Eye (tissue), 1 donor: ENCODE measurements at places on chromosomes 2 and 18.

DNA sequence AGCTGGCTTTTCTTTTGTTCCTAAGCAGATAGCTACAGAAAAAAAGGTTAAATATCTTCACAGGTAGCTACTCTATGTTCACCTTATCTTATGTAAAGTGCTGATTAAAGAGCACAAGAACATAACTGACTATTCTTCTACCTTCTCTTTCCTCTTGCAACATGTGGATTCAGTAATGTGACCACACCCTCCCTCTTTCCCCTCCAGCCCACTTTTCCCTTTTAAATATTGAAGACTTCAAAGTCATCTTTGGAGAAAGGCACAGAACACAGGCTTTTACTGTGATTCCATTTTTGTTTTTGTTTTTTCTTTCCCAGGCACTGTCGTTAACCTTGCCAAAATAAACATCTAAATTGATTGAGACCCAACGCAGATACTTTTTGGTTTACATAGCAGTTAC is 418.1 kb upstream of the CDH20 start:
- DNase-seq = no peak

DNA sequence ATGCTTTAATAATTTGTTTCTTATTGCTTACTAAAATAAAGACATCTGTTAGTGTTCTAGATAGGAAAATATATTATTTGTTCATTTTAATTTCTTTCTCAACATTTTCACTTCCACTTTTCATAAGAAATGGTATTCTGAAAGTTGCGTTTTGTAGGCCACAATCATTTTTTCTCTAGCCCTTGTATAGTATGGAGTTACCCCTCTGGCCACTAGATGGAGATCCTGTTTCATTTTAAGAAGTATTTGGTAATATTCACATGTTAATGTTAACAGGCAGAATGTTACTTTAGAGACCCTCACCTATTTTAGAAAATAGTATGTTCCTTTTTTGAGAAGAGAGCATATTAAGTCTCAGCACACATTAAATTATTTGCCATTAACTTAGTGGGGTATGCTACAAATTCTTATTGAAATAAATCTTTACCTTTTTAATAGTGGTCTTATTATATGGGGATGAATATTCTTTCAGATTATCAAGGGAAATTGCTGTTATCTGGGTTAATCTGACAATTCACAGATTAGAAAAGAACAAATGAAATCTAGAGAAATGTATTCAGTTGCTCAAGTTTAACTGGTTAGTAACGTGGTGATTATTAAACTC is 73.9 kb upstream of the TTC27 start:
- peak; percentile 70 for DNase-seq

- DNase-seq = no peak
These were observed 18.0 kb downstream of the MBD2 start for GRCh38 chr18:54206447-54206846.

GRCh38 chr2:141417246-141417797 is 713.5 kb downstream of the LRP1B start:
- DNase-seq = no peak

DNA sequence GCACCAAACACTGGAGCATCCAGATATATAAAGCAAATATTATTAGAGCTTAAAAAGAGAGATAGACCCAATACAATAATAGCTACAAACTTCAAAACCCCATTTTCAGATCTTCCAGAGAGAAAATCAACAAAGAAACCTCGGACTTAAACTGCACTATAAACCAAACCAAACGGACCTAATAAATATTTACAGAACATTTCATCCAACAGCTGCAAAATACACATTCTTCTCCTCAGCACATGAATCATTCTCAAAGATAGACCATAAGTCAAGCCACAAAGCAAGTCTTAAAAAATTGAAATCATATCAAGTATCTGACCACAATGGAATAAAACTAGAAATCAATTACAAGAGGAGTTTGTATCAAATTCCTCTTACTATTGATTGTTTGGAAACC is 140.2 kb upstream of the OTOS start:
- DNase-seq = no peak

DNA sequence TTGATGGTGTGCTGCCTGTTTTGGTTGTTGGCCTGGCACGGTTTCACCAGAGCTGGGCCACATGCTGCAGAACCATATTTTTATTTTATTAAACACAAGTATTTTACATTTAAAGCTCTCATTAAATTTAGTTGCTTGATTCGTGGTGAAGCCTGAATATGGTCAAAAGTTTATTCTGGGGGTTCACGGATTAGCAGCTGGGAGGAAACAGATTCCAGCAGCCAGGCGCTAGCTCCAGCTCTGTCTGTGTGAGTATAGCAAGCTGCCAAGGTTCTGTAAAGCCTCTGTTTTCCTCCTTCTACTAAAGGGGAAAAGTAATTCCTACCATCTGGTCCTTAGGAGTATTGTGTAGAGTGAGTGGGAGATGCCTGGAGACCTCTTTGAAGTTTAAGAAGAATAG is 22.5 kb downstream of the GATA6 start:
- DNase-seq = peak; percentile 37

- no peak for DNase-seq
These were observed 389.9 kb downstream of the TNS1 start for GRCh38 chr2:217612920-217613319.

- DNase-seq = no peak
These were observed 554.4 kb downstream of the FBXO15 start for GRCh38 chr18:73593207-73593606.

DNA sequence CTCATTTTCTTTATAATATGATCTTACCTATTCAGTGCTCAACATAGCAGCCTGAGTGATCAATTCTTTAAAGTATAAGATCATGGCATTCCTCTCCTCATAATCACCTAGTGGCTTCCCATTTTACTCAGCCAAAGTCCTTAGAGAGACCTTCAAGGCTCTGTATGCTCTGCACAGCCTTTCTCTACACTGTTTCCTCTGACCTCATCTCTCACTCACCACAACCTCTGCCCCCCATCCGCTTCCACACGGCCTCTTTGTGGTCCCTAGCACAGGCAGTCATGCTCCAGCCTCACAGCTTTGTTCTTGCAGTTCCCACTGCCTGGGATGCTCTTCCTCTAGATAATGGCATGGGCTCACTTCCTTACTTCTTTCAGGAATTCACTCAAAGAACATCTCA is 109.2 kb downstream of the HIBCH start:
- no peak for DNase-seq

GRCh38 chr2:134181219-134181618 is 72.7 kb upstream of the MGAT5 start:
- DNase-seq = no peak

DNA sequence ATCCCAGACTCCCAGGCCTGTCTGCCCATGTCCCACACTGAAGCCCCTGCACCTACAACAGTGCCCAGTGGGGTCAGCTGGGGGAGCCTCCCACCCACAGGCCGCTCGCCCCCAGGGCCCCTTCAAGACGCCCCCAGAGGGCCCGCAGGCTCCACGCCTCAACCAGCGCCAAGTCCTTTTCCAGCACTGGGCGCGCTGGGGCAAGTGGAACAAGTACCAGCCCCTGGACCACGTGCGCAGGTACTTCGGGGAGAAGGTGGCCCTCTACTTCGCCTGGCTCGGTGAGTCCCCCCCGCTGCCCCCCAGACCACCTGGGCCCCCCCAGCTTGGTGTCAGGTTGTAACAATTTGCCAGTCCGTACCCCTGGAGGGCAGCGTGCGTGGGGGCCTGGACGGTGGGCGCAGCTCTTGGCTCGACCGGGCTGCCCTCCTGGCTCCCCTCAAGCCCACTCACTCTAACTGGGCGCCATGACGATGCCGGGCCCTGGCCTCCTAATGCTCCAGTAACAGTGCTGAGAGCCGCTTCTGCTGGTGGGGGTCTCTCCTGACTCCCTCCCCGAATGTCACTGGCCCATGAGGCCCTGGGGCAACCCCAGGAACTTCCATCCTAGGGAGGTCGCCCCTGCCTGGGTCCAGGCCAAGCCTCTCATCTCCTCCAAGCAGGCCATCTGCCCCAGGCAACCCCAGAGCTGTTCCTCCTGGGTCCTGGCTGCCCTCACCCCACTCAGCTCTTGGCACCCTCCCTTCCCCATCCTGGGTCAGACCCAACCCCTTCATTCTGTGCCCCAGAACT is 14.9 kb downstream of the ANO7 start:
- DNase-seq = no peak

- DNase-seq = peak; percentile 26
These were observed 323.4 kb upstream of the RBMS1 start for GRCh38 chr2:160816916-160817499.

- no peak for DNase-seq
These were observed 149.7 kb downstream of the NCK2 start for GRCh38 chr2:105894327-105894944.
